ENCODE measurements at places on chromosomes 3 and 15.
A peak's percentile ranks its signal among the peaks of the same experiment; 100 is the strongest.

GRCh38 chr15:60480149-60480548 is 1.2 kb upstream of the ICE2 start:
- DNase-seq = no peak

- DNase-seq = no peak
Measured at GRCh38 chr3:42067326-42067725, 23.8 kb upstream of the TRAK1 start.

- DNase-seq = no peak
Measured at GRCh38 chr15:43429687-43430086, 58.8 kb downstream of the TUBGCP4 start.

GRCh38 chr3:169058681-169059080 is 604.8 kb downstream of the MECOM start:
- DNase-seq = no peak

DNA sequence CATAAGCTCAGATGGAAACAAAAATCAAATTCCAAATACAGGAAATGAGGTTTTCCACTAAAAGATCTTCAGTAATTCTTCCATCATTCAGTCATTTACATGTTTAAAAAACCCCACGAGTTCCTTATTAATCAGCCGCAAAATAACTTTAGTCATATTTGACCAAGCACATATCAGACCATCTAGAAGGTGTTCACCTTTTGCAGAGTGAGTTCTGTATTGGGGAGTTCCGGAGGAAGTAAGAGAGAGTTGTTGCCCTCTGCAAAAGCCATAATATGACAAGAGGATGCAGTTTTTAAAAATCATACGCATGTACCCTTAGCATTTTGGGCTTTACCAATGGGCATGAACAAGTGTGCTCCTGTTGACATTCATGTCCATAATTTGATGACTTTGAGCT is 61.6 kb downstream of the CCR1 start:
- no peak for DNase-seq

DNA sequence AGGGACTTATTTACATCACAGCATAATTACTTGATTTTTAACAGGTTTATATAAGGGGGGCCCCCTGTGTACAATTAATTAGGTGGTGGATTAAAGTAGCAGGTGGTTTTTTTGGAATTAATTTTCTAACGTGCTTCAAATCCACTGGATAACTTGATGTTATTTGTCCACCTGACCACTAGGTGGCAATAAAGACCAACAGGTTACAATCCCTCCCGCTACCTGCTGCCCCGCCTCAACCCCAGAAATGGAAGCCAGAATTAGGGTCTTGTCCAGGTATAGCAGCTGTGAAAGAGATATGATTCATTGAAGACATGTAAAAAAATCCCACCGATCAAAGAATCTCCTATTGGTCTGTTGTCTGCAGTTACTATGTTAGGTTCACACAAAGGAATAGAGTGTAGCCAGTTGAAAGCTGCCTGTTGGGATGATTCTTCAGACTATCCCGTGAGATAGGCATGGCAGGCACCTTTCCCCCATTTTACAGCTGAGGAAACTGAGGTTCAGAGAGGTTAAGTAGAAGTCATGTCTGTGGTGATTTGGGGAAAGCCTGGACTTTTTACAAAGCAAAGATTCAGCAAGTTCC is 44.0 kb downstream of the MFSD1 start:
- DNase-seq = peak; percentile 29

- DNase-seq = no peak
Measured at GRCh38 chr15:50252556-50252955, 13.0 kb downstream of the HDC start.

DNA sequence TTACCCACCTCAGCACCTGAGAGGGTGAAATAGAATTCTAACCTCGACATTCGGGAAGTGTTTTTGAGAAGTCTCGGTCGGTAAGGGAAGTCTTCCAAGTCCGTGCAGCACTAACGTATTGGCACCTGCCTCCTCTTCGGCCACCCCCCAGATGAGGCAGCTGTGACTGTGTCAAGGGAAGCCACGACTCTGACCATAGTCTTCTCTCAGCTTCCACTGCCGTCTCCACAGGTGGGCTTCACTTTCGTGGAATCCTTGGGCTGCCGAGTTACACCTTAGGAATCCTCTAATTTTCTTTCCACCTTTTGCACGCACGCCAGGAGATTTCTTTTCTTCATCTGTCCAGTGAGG is 775 bp downstream of the CCNDBP1 start:
- DNase-seq = peak; percentile 56

- DNase-seq = no peak
Measured at GRCh38 chr3:11530153-11530721, 113.5 kb downstream of the VGLL4 start.

- no peak for DNase-seq
Measured at GRCh38 chr3:49493901-49494300, 23.8 kb downstream of the DAG1 start.

GRCh38 chr3:52857864-52858263 is 23.0 kb upstream of the MUSTN1 start:
- DNase-seq = no peak

- no peak for DNase-seq
Measured at GRCh38 chr3:172189213-172189612, 149.8 kb downstream of the FNDC3B start.
